Thymus (tissue), 14 donors: ENCODE measurements at places on chromosomes 5 and 9. TPM values are rescaled to one million over a fixed set of nuclear protein-coding genes. Genes with fewer than 3 reads are reported as not detected.

Gene GRIA1
- 0.14 TPM for total RNA-seq

DNA sequence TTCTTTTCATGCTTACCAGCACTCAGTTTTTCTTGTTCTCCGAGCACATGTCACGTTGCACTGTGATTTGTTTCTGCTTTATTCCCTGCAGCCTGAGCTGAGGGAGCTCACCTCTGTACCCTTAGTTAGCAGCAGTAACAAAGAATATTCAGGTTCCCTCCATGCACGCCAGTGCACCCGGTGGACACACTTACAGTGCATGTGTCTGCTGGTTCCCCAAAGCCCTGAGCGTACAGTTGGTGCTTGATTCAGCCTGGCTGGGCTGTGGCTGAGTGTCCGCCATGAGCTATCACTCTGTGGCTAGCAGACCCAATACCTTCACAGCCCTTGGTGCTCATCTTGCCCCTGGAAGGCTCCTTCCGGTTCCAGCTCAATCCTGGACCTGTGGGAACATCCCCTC is 93.5 kb downstream of the MVB12B start:
- H3K4me1 ChIP-seq, result peaks cover 19% of the 10 kb centered on the region
- H3K36me3 ChIP-seq, result no peaks in the 10 kb centered on the region
- no peak for DNase-seq
- H3K27me3 ChIP-seq, result no peaks in the 10 kb centered on the region

GRCh38 chr5:7894860-7895259 is 25.9 kb downstream of the MTRR start:
- no peak overlapping the region for H3K4me3 ChIP-seq
- no peak overlapping the region for H3K27ac ChIP-seq
- no peaks in the 10 kb centered on the region for H3K4me1 ChIP-seq
- DNase-seq, result no peak

Gene PCDHGB1
- total RNA-seq, result 0.14 TPM

Gene FOXD4L4
- total RNA-seq, result 0.09 TPM

DNA sequence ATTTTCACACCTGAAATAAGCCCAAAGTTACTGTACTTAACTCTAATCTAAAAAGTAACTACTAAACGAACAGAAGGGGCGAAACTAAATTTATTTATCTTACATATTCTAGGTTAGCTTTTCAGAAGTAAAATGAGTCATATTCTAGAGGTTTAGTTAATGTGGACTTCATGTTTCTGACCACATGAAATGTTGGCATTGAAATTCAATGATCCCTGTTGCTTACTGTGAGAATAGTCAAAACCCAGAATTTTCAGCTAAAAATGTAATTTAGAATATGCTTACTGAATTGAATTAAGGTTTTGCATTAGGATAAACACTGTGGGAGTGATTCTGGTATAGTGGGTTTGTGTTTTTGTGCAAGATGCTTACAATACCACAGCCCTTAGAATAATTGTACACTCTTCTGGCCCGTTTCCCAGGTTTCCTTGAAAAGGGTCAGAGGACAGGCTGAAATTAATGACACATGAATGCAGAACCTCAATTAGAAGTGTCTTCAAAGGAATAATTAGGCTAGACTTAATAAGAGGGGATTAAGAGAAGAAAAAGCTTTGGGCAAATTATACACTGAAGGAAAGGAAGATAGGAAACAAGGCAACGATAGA is 1.4 kb upstream of the SNX18 start:
- no peak overlapping the region for H3K4me3 ChIP-seq
- no peak for DNase-seq
- H3K27ac ChIP-seq, result no peak overlapping the region
- H3K4me1 ChIP-seq, result peaks cover 19% of the 10 kb centered on the region
- peaks cover 2% of the 10 kb centered on the region for H3K36me3 ChIP-seq

DNA sequence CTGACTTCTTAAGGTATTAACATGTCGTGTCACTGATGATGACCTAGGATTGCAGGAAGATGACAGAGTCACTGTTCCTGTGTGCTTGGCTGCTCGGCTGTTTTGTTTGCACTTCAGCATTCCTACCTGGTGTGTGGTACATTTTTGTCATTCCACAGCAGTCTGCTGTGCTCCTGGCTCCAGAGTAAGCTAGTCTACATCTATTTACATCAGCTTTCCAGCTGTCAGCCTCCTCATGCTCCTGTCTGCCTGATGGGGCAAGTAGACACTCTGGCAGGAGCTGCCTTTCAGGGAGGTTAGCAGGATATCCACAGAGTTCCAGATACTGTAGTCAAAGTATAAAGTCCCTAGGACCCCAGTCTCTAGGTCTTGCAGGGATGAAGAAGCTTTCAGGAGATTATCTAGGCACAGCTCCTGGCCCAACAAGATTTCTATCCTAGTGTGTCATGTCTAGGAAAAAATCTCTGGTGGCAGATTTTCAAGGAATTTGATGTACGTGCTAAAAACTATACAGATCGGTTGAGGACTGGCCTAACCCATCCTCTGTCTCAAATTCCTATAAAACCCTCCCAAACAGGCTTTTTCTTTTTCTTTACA is 28.4 kb downstream of the RUSC2 start:
- H3K27me3 ChIP-seq, result no peaks in the 10 kb centered on the region
- H3K36me3 ChIP-seq, result no peaks in the 10 kb centered on the region
- no peak for DNase-seq
- no peak overlapping the region for H3K4me3 ChIP-seq
- no peak overlapping the region for H3K27ac ChIP-seq
- H3K4me1 ChIP-seq, result peaks cover 8% of the 10 kb centered on the region

GRCh38 chr5:1393571-1394501 is 48.9 kb upstream of the CLPTM1L start:
- H3K36me3 ChIP-seq, result no peaks in the 10 kb centered on the region
- H3K27ac ChIP-seq, result no peak overlapping the region
- H3K4me1 ChIP-seq, result no peaks in the 10 kb centered on the region
- no peak for DNase-seq
- peaks cover 72% of the 10 kb centered on the region for H3K27me3 ChIP-seq
- no peak overlapping the region for H3K4me3 ChIP-seq

DNA sequence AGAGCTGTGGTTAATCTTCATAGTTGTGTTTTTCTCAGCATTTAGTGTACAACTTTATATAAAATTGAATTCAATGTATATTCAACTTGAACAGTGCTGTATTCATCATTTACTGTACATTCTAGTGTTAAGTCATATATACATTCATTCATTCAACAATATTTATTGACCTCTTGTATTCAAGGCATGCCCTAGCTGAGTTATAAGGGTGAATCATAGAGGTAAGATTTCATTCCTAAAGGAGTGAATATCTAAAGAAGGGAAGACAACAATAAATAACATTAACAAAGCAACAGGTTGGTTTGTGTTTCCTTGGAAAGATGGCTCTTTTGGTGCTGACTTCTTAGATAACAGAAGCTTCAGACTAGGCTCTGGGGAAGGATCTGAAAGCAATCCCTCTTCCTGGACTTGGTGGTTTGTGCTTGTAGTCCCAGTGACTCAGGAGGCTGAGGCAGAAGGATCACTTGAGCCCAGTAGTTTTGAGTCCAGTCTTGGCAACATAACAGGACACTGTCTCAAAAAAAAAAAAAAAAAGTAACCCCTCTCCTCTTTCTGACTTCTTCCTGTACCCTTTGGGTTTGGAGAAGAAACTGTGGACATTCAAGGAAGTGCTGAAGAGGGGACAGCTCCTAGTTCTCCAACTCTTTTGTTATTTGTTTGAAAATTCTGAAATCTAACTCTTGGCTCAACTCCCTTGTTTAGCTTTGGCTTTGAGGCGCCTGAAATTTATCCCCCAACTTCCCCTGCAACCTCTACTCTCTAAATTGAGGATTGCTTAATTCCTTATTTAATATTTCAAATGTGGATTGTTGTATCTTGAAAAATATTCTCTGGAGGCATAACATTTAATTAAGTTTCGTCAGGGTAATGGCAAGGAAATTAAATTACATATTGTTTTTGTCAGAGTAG is 80.2 kb downstream of the OSTF1 start:
- no peak overlapping the region for H3K4me3 ChIP-seq
- H3K4me1 ChIP-seq, result no peaks in the 10 kb centered on the region
- no peaks in the 10 kb centered on the region for H3K27me3 ChIP-seq
- DNase-seq, result no peak
- no peaks in the 10 kb centered on the region for H3K36me3 ChIP-seq

DNA sequence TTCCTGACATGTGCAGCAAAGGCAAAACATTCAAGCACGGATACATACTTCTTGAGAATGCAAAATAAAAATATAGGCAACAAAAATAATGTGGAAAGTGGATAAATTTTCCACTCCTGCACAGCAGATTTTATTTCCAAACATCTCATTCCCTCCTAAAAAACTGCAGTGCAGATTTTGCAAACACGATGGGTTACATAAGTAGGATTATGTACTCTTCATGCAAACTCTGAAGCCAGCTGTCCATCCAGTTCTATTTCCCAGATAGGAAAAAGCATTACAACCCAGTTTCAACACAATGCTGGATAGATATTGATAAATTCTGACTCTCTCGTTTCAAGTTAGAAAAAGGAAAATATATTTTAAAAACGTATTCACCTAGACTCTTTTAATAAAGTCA is 52.7 kb upstream of the CCNG1 start:
- no peaks in the 10 kb centered on the region for H3K36me3 ChIP-seq
- H3K27ac ChIP-seq, result no peak overlapping the region
- no peak for DNase-seq
- no peaks in the 10 kb centered on the region for H3K27me3 ChIP-seq
- H3K4me3 ChIP-seq, result no peak overlapping the region

DNA sequence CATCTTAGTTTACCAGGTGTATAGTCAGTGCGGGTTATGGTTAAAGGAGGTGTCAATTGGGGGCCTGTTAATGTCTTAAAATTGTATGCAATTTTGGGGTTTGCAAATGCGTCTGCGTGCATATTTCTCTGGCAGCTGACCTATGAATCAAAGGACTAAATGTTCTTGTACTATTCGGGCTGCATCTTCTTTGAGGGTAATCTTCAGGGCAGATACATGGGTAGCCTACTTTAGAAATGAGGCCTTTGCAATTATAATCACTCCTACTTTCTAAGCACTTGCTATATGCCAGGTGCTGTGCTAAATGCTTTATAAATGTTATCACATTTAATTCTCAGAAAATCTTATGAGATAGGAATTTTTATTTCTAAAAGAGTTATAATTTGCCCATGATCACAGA is 58.2 kb downstream of the NDFIP1 start:
- no peaks in the 10 kb centered on the region for H3K27me3 ChIP-seq
- H3K36me3 ChIP-seq, result no peaks in the 10 kb centered on the region
- DNase-seq, result no peak
- H3K4me3 ChIP-seq, result no peak overlapping the region

GRCh38 chr9:125126019-125126746 is 17.1 kb downstream of the SCAI start:
- H3K27ac ChIP-seq, result peak overlapping the region; percentile 92
- H3K36me3 ChIP-seq, result peaks cover 3% of the 10 kb centered on the region
- H3K4me1 ChIP-seq, result peaks cover 50% of the 10 kb centered on the region
- peak; percentile 97 for DNase-seq
- no peak overlapping the region for H3K4me3 ChIP-seq
- H3K27me3 ChIP-seq, result no peaks in the 10 kb centered on the region

- no peak overlapping the region for H3K4me3 ChIP-seq
- no peaks in the 10 kb centered on the region for H3K36me3 ChIP-seq
- H3K4me1 ChIP-seq, result no peaks in the 10 kb centered on the region
- H3K27ac ChIP-seq, result no peak overlapping the region
- DNase-seq, result no peak
Observed at GRCh38 chr9:28155067-28155466, 581.8 kb upstream of the C9orf72 start.

GRCh38 chr5:119105971-119106370 is 35.1 kb downstream of the DMXL1 start:
- no peak overlapping the region for H3K27ac ChIP-seq
- H3K36me3 ChIP-seq, result peaks cover 10% of the 10 kb centered on the region
- no peaks in the 10 kb centered on the region for H3K4me1 ChIP-seq
- H3K27me3 ChIP-seq, result no peaks in the 10 kb centered on the region
- no peak for DNase-seq

GRCh38 chr9:85647571-85647970 is 94.2 kb downstream of the AGTPBP1 start:
- no peak overlapping the region for H3K27ac ChIP-seq
- H3K4me1 ChIP-seq, result no peaks in the 10 kb centered on the region
- H3K4me3 ChIP-seq, result no peak overlapping the region
- H3K36me3 ChIP-seq, result peaks cover under 1% of the 10 kb centered on the region
- no peaks in the 10 kb centered on the region for H3K27me3 ChIP-seq

Gene DRD1
- total RNA-seq, result 0.80 TPM
